Posterior vena cava (tissue), 2 donors: ENCODE measurements at places on chromosomes 6 and 20. TPM values are rescaled to one million over a fixed set of nuclear protein-coding genes. Genes with fewer than 3 reads are reported as not detected.

The LHFPL5 gene
- not detected for total RNA-seq

The B3GAT2 gene
- 0.05 TPM for total RNA-seq

DNA sequence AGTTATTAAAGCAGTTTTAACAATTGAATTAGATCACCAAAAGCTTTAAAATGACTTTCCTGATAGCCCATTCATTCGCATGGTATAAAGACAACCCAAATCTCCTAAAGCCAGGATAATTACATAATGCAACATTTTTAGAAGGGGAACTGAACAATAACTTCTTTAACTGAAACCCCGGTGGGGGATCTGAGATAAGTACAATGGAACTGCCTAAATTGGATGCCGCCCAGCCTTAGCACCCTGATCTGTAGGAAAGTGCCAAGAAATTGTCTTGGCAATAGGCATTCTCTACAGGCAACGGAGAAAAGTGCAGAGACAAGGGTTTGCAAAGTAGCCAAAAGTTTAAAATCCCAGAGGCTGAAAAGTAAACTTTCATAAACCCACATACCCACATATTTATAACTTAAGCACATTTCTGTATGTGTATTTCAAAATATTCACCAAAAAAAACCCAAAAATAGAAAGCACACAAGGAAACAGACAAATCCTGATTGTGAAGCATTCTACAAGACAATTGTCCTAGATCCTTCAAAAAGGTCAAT is 98.8 kb upstream of the BEND6 start:
- no peak for DNase-seq

The ANGPT4 gene
- 1.1 TPM for total RNA-seq

The TMEM181 gene
- 24.1 TPM for total RNA-seq

The SLC22A7 gene
- total RNA-seq, result not detected

The MPIG6B gene
- 0.52 TPM for total RNA-seq

DNA sequence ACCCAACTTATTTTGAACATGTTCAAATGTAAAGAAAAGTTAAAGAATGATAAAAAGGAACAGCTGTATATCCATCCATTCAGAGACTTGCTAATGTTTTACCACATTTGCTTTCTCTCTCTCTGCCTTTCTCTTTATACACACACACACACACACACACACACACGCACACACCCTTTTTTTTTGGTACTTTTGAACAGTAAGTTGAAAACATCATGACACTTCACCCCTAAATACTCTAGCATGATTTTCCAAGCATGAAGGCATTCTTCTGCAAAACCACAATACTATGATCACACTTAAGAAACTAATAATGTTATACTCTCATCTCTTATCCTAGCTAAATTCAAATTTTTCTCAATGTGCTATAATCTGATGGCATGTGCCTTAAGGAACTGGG is 192.3 kb downstream of the UTRN start:
- DNase-seq, result no peak

The FOXC1 gene
- total RNA-seq, result 33.5 TPM

- DNase-seq, result no peak
Observed at GRCh38 chr20:8404912-8405635, 273.0 kb downstream of the PLCB1 start.
